ENCODE measurements at places on chromosomes 12 and 14.

- no peak for DNase-seq
Observed at GRCh38 chr14:74064883-74065282, 19.4 kb downstream of the ALDH6A1 start.

DNA sequence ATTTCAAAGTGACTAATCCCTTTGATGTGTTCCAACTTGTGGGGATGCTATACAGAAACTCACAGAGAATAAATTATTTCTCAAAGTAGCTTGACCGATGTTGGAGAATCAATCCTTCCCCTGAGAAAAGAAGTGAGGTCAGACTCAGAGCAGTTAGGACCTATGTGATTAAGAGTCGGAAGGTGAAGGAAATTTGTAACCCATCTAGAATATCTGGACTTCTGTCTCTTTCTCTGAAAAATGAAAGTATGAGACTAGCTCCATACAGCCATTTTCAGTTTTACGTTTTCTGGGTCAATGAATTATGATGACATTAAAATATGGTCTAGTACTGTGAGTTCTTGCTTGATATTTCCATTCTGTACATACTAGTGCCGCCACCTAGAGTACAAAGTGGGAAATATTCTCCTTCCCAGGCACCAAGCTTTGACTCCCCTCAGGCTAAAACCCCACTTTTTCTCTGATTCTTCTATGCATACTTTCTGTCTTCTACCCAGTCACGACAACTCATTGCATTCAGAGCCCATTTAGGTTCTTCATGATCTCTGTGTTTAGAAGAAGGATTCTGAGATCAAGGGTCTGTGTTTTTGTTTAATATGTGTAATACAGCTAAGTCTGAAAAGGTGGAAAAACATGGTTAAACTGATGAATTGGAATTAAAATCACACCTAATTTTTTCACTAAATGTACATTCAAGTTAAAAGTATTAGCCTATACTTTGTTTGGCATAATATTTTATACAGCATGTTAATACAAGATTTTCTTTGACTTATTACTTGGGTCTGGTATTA lies 6.9 kb upstream of the NTS start:
- DNase-seq, result no peak

- DNase-seq, result no peak
Observed at GRCh38 chr12:79710707-79711483, 20.1 kb upstream of the PAWR start.

DNA sequence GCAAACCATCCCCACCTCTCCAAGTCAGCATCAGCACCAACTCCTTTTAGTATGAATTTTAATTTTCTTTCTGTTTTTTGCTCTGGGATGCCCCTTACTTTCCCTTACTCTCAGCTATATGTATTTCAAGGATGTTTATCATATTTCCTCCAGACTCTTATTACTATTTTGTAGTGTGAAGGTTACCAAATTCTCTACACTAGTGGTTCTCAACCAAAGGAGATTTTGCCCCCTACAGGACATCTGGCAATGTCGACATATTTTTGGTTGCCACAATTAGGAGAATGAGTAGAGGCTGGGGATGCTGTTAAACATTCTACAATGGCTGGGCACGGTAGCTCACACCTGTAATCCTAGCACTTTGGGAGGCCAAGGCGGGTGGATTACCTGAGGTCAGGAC lies 29.1 kb upstream of the SOS2 start:
- no peak for DNase-seq

DNA sequence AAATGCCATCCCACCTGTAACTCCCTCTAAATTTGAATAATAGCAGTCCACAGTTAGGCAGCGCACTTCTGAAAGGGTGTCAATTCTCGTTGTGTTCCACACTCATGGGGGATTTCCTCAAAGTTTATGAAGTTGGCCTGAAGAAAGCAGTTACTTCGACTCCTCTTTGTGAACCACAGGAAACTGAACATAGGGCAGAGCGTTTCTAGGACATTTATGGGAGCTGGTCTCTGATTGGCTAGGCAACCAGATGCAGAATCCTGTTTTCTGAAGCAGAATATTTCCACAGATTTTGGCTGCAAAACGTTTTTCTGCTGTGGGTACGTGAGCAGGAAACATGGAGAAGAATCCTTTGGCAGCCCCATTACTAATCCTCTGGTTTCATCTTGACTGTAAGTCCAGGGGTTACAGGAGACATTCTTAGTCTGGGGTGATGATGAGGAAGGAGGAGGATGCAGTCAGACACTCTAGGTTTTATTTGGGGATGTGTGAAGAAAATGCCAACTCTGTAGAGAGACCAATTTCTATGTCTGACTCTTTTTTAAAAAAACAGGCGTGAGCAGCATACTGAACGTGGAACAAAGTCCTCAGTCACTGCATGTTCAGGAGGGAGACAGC lies 431.5 kb upstream of the OR4E1 start:
- no peak for DNase-seq

Measured in type B pancreatic cell (in vitro differentiated cells).